ENCODE measurements at places on chromosomes 7 and 10.

DNA sequence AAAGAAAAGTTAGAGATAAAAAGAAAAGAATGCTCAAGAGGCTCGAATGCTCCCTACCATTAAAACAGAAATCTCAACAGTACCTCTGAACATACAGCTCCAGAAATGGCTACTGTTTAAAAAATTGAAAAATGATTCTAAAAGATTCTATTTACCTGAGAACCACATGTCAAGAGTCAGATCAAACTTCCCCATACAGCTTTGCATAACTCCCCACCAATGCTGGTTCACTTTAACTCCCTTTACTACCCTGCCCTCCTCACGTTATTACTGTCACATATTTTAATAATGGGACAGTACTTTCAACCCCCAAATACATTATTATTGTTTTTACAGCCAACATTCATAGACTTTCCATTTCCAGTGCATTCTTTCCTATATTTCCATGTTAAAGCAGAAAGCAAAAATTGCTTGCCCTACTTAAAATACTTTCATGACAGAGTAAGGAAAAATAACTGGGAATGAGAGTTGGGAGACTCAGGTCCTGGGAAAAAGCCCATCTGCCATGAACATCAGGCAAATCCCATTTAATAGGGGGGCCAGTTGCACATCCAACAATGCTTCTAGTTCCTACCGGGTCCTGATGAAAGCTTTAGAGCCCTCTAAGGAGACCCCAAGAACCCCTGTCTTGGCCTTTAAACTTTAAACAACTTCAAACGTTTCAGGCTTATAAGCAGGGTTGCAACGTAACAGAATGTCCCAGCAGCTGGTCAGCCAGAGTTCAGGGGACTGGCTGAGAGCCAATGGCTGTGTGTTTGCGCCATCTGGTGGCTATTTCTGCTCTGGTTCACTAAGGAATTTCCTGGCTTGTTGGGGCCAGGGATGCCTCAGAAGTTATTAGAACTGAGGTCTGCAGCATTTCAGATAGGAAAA is 247.4 kb downstream of the ELMO1 start:
- DNase-seq: peak; percentile 87

DNA sequence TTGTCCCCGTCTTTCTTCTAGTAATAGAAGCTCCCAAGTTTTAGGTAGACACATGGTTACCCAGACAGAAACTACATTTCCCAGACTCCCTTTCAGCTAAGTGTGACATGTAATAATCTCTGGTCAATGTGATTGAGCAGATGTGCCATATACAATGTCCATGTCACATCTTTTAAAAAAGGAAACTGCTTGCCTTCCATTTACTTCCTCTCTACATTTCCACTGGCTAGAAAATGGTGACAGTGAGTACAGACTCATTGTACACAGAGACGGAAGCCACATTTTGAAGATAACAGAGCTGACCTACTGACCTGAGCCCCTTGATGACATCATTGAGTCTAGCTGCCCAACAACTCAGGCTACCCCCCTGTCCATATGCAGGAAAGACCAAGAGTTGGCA is 21.3 kb downstream of the ZC3HAV1 start:
- no peak for DNase-seq

GRCh38 chr7:135466442-135467206 is 43.3 kb downstream of the CNOT4 start:
- DNase-seq: no peak

DNA sequence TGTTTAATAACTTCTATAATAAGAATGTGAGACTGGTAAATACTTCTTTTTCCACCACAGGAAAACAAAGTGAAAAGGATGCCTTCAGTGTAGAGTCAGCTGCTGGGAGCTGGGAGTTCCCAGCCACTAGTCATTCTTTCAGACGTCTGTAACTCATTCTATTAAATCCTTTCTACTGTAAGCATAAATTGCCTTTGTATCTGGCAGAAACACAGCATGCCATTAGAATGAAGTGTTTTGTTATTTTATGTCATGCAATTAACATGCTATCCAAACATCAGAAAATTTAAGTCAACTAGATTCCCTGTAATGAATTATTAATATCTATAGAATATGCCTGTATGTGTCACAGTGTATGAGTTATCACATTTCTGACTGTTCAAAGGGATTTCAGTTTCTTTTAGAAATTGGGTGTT is 14.3 kb downstream of the BPGM start:
- no peak for DNase-seq

GRCh38 chr7:105015390-105015965 is 1.5 kb downstream of the KMT2E start:
- DNase-seq: peak; percentile 83

DNA sequence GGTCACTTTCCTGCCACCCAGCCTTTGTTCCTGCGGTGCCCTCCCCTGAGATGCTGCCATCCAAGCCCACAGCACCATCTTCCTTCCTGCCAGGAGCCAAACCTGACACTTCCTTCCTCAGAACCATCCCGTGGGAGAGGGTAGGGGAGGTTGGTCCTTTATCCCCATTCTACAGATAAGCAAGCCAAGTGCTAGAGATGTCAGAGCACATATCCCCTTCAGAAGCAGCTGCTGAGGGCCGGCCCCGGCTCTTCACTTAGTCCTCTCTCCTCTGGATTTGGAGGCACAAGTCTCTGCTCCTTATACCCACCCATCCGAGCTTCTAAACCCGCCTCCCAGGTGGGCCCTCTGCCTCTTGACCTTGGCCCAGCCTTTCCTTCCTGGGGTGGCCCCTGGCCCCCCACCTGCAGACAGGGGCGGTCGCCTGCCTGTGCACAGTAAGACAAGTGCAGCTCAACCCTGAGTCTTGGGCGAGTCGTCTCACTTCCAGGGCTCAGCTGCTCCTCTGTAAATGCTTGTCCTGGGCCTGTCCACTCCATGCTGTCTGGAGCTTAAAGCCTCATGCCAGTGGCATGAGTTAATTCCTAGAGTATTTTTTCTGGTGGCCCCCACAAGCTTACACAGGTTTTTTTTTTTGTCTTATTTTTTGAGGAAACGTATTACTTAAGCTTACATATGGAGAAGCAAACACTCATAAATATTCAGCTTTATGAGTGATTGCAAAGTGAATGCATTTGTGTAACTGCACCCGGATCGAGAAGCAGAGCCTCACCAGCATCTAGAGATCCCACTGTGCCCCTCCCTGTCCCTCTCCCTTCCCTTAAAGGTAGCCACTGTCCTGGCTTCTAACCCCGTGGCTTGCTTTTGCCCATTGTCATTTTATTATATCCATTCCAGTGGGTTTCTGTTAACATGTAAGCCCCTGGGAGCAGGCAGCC is 125.1 kb downstream of the CDH23 start:
- no peak for DNase-seq

DNA sequence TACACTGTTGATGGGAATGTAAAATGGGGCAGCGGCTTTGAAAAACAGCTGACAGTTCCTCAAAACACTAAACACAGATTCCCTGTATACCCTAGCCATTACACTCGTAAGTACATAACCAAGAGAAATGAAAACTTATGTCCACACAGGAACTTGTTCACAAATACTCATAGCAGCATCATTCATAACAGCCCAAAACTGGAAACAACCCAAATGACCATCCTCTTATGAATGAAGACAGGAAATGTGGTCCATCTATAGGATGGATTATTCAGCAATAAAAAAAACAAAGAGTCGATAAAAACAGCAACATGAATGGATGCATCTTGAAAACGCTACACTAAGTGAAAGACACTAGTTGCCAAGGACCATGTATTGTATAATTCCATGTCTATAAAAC is 23.7 kb downstream of the NMT2 start:
- DNase-seq: no peak

Data from hematopoietic multipotent progenitor cell treated with erythropoietin and hydrocortisone succinate and interleukin-3 and kit ligand, for 4 days (in vitro differentiated cells).